ENCODE measurements at places on chromosomes 16 and 17. TPM values are rescaled to one million over a fixed set of nuclear protein-coding genes. Genes with fewer than 3 reads are reported as not detected.

The ZNF205 gene
- 43.3 TPM for polyA plus RNA-seq

The RASL10B gene
- polyA plus RNA-seq: 2.5 TPM

- no peak overlapping the region for H3K4me3 ChIP-seq
- H3K4me1 ChIP-seq: no peaks in the 10 kb centered on the region
- H3K27ac ChIP-seq: no peak overlapping the region
- no peak for DNase-seq
- H3K36me3 ChIP-seq: no peaks in the 10 kb centered on the region
- no peaks in the 10 kb centered on the region for H3K27me3 ChIP-seq
Observed at GRCh38 chr17:62876673-62877405, 68.7 kb upstream of the MARCHF10 start.

DNA sequence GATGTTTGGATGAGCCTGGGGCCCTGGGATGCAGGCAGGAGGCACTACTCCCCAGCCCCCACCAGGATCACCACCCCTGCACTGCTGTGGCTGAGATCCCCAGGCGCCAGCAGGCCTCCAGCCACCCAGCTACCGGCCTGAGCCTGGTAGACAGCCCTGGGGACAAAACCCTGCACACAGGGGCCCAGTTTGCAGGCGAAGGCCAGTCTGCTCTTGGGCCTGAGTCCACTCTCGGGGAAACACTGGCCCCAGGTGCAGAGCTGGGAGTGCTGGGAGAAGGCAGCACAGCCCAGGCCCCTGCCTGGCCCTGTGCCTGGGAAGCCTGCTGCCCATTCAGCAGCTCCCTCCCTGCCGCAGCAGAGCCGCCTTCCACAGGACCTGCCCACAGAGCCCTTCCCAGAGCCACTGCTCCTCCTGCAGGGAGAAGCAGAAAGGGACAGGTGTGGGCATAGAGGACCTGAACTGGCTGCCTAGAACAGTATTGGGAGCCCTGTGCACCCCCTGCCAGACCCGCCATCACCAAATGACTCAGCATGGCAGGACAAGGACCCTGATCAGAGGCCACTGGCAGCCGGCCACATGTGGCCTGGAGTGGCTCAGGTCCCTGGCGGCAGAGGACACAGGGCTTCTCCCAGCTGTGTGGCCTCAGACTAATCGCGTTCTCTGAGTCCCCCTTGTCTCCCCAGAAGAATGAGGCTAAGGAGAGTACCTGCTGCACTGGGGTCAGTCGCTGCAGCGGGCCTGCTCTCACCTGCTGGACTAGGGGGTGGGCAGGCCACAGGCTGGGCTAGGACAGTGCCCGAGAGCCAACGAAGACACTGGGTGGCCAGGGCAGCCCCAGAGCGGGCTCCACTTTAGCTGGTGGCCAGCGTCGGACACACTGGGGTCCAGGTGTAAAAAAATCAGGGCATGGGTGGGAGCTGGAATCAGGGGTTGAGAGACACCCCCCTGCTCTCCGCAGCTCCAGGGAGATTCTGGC is 10.7 kb downstream of the MSRB1 start:
- no peak overlapping the region for H3K4me3 ChIP-seq
- H3K4me1 ChIP-seq: no peaks in the 10 kb centered on the region
- no peaks in the 10 kb centered on the region for H3K27me3 ChIP-seq
- H3K36me3 ChIP-seq: peaks cover under 1% of the 10 kb centered on the region
- H3K27ac ChIP-seq: no peak overlapping the region

DNA sequence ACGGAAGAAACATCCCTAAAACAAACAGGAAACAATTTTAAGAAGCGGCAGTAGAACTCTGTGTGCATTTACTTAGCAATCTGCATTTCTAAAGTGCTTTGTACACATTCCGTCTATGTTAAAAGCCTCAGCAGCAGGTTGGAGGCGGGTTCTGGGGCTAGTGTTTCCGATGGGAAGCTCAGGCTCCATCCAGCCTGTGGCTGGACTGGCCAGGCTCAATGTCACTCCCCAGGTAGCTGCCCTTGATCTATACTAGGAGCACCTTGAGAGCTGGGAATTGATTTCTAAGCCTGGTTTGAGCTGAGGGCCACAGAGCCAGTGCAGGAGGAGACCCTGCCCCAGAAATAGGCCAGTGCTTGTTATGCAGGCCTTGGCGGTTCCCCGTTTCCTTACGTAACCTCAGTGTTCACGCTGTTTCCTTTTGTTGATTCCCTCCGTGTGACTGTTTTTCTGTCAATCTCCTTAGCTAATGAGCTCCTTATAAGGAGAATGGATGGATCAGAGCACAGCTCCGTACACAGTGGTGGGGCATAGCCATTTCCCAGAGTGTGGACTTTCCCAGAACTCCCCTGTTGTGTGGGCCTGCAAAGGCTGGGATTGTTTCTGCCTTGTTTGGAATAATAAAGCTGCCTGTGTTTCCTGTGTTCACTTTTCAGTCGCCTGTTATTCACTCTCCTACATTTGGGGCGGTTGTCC is 21.4 kb downstream of the ADORA2B start:
- H3K27ac ChIP-seq: peak overlapping the region; percentile 37
- no peaks in the 10 kb centered on the region for H3K27me3 ChIP-seq
- no peak overlapping the region for H3K4me3 ChIP-seq
- no peaks in the 10 kb centered on the region for H3K4me1 ChIP-seq

DNA sequence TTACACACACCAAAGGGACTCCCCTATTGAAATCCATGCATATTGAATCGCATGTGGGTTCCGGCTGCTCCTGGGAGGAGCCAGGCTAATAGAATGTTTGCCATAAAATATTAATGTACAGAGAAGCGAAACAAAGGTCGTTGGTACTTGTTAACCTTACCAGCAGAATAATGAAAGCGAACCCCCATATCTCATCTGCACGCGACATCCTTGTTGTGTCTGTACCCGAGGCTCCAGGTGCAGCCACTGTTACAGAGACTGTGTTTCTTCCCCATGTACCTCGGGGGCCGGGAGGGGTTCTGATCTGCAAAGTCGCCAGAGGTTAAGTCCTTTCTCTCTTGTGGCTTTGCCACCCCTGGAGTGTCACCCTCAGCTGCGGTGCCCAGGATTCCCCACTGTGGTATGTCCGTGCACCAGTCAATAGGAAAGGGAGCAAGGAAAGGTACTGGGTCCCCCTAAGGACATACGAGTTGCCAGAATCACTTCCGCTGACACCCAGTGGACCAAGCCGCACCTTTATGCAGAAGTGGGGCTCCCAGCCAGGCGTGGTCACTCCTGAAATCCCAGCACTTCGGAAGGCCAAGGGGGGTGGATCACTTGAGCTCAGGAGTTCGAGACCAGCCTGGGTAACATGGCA is 2.2 kb downstream of the GAA start:
- no peaks in the 10 kb centered on the region for H3K36me3 ChIP-seq
- H3K27ac ChIP-seq: no peak overlapping the region
- H3K27me3 ChIP-seq: no peaks in the 10 kb centered on the region

DNA sequence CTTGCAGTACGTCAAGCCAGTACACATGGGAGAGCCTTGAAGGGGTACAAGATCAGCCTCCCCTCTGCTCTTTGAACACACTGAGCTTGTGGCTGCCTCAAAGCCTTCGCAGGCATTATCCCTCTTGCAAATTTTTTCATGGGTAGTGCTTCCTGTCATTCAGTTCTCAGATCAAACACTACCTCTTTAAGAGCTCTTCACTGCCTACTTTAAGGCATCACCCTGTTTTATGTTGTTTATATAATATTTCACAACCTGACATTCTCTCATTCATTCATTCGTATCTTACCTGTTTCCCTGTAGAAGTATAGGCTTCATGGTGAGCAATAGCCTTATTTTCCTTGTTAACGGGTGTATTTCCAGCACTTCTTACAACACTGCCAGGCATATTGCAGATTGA is 269.1 kb downstream of the CDH13 start:
- no peaks in the 10 kb centered on the region for H3K4me1 ChIP-seq
- H3K27me3 ChIP-seq: no peaks in the 10 kb centered on the region
- H3K27ac ChIP-seq: no peak overlapping the region
- H3K4me3 ChIP-seq: no peak overlapping the region

DNA sequence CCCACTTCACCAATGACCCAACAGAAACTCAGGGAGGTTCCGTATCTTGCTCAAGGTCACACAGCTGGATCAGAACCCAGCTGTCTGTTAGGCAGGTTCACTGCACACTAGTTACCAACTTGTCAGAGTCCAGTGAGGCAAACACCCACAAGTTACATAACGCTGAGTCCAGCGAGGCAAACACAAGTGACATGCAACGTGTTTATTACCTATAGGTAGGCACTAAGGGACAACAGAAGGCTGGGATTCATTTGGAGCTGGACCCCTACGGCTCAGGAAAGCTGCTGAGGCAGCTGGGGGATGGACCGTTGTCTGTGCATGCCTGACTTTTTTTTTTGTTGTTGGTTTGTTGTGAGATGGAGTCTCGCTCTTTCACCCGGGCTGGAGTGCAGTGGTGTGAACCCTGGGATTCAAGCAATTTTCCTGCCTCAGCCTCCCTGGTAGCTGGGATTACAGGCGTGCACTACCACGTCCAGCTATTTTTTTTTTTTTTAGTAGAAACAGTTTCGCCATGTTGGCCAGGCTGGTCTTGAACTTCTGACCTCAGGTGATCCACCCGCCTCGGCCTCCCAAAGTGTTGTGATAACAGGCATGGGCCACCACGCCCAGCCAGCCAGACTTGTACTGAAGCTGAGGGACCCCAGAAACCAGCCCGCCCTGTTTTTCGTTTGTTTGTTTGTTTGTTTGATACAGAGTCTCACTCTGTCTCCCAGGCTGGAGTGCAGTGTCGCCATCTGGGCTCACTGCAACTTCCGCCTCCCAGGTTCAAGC is 1.9 kb upstream of the RSAD1 start:
- H3K27me3 ChIP-seq: no peaks in the 10 kb centered on the region
- H3K27ac ChIP-seq: peak overlapping the region; percentile 44
- H3K4me1 ChIP-seq: peaks cover 16% of the 10 kb centered on the region
- DNase-seq: peak; percentile 74
- H3K4me3 ChIP-seq: peak overlapping the region; percentile 32

DNA sequence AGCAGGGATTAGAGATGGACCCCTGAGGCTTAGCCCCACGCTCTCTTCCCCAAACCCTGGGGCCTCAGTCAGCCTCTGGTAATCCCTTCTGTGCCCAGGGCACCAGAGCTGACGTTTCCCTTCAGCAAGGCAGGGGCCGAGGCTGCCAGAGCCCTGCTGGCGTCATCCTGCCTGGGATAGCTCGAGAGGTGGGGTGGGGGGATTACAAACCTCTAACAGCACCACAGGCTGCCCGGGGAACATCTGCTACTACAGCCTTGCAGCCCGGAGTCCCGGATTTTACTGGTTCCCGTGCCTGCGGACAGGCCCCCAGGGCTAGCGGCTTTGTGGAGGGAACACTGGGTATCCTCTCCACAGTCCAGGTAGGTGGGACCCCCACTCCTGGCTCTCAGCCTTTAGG is at the start of gene AANAT:
Gene AANAT, plus strand, starts transcription at position 238 of the 400 bp plus-strand sequence. CDS start 1,144 bp downstream, outside the sequence.
- no peak within 1 kb of the TSS for H3K27ac ChIP-seq
- no peak for DNase-seq
- no peak within 1 kb of the TSS for H3K4me3 ChIP-seq
- H3K36me3 ChIP-seq: no peaks in the 10 kb centered on the region
- H3K27me3 ChIP-seq: no peaks in the 10 kb centered on the region

- H3K4me3 ChIP-seq: peak overlapping the region; percentile 58
- H3K27me3 ChIP-seq: no peaks in the 10 kb centered on the region
- H3K27ac ChIP-seq: peak overlapping the region; percentile 67
- H3K36me3 ChIP-seq: no peaks in the 10 kb centered on the region
- peaks cover 2% of the 10 kb centered on the region for H3K4me1 ChIP-seq
- peak; percentile 63 for DNase-seq
Observed at GRCh38 chr17:80220736-80221215, 549 bp downstream of the SLC26A11 start.
